ENCODE measurements at places on chromosomes 5 and 9.

GRCh38 chr5:17436761-17437221 lies 61.2 kb upstream of the TAF11L2 start:
- DNase-seq, result no peak

DNA sequence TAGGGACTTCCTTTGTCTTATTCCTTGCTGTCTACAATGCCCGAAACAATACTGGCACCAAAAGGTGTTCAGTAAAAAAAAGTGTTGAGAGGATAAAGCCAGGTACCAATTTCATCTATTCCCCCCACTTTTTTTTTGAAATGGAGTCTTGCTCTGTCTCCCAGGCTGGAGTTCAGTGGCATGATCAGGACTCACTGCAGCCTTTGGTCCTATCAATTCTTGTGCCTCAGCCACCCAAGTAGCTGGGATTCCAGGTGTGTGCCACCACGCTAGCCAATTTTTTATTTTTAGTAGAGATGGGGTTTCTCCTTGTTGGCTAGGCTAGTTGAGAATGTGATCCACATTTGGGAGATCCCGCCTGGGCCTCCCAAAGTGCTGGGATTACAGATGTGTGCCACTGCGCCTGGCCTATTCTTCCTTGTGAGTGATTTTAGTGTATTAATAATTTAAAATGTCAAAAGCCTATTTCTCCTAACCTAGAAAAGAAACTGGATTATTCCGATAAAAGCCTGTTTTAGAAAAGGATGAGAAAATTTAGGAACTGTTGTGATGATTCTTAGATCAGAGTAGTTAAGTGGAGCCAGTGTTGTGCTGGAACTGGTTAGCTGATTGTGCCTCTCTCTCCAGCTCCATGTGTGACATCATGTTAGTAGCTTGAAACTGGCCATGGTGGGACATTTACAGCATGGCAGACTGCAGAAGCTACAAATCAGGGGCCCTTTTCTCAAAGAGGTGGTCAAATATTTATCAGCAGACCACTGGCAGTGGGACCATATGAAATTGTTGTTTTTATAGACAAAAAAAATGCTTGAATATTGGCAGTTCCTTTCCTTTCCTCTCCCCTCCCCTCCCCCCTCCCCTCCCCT lies 14.3 kb downstream of the CDC42SE2 start:
- DNase-seq, result no peak

- no peak for DNase-seq
Observed at GRCh38 chr9:129868023-129868871, 33.0 kb downstream of the USP20 start.

GRCh38 chr5:72233835-72234234 lies 86.2 kb downstream of the MRPS27 start:
- no peak for DNase-seq

- no peak for DNase-seq
Observed at GRCh38 chr9:121682201-121682600, 30.8 kb downstream of the DAB2IP start.
